ENCODE measurements at places on chromosomes 13 and 19.

- no peak for DNase-seq
Measured at GRCh38 chr19:54905803-54906511, at the start of gene NCR1. NCR1 (plus strand) TSS chr19:54906148; CDS start chr19:54906188, 40 bp downstream.

DNA sequence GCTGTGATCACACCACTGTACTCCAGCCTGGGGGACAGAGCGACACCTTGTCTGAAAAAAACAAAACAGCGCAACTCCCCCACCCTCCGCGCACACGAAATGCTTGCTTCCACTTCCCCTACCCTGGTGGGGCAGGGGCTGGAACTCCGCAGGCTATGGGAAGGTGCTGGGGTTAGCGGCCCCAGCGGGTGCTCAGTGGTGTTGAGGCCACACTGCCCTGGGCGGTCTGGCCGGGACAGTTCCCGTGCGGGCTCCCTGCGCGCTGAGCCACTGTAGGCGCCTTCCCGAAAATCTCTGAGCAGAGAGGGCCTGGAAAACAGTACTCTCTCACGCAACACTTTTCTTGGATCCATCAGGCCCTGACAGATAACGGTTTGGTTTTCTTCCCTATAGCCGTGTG is 1.1 kb upstream of the WTIP start:
- no peak for DNase-seq

GRCh38 chr13:104485571-104485970 is 1419.4 kb upstream of the SLC10A2 start:
- no peak for DNase-seq

DNA sequence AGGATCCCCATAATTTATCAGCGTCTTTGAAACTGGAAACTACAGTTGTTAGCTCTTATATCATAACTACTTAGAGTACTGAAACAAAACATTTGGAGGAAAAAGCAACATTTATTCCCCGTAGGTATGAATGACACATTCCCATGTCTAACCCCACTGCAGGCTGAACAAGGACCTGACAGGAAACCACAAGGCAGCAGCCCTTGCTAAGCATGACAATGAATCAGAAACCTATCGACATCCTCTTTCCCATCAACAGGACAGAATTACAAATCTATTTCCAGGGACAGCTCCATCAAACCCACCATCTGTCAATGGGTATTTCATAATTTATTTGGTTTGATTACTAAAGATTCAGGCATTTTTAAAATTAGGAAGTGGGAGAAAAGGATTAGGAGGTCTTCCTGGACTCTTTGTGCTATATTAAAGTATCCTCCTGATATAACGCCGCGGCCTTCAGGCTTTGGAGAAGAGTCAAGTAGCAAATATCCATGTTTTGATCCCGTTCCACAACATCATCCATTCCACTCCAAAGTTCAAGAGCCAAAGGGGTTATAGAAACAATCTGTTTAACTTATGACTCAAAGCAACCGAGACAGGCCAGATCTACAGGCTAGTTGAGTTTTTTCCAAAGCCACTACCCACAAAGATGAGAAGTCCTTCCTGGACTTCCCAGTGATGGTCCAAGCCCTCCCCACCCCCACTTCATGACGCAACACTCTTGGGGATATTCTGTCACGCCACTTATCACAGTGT is 51.1 kb downstream of the FAM216B start:
- DNase-seq, result no peak

- no peak for DNase-seq
Measured at GRCh38 chr13:47119575-47120235, 222.9 kb upstream of the HTR2A start.

DNA sequence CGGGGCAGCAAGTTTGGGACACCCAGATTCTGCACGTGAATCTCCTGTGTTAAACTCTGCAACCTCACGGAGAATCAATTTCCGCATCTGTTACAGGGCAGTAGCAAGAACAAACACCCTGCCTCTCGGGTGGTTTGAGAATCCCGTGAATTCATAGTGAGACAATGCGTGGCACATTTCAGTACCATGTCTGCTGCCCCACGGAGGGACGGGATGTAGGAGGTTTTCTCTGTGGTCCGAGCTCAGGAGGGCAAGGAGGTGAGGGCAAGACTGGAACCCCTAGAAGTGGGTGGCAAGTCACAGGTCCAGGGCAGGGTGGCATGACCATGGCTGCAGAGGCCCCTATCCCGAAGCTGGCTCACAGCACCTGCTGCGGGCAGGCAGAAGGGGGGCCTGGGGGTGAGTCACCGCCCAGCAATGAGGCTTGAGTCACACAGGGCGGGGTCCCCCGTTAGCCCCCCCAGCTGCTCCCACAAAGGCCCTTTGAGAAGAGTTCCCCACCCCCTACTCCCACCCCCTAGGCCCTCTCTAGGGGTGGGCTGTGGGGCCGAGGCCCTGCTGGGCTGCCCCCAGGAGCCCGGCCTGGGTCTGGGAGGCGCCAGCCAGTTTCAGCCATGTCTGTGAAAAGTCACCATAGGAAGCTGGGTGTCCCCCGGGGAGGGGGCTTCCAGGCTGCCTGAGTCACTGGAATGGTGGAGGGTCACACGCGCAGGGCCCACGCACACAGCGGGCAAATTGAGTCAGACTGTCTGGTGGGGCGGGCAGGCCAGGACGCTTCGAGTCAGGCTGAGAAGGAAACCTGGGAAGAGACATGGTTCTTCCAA is 25.8 kb upstream of the NANOS3 start:
- peak; percentile 68 for DNase-seq

DNA sequence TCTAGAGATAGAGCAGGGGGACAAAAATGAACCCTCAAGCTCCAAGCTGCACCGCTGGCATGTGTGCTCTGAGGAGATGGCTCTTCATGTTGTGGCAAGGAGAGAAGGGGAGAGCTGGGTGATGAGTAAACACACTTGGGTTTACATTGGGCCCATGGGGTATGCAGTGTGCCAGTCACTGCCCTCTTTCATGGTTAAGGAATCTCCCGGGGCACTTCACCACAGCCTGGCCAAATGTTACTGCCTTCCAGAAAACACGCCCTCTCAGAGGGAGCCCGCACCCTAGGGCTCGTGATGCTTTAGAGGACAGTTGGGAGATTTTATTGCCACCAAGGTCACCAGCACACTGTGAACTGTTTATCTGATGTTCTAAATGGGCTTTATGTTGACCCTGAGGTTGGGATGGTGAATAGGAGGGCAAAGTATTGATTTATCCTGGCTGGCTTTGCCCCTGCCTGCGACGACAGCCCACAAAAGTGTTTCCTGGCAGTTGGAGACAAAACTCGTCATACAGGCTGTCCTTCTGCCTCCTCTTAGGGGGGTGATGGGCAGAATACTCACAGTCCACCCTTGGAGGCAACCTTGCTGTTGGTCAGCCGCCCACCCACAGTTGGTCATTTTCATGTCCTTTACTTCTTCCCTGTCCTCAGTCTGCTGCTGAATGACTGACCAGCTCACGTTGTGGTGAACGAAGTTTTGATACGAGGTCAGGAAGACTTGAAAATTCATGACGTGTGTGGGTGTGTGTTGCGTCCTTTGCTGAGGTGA is 156.9 kb downstream of the STK24 start:
- no peak for DNase-seq

- DNase-seq, result peak; percentile 49
Measured at GRCh38 chr13:25046985-25047511, 48.9 kb upstream of the PABPC3 start.

DNA sequence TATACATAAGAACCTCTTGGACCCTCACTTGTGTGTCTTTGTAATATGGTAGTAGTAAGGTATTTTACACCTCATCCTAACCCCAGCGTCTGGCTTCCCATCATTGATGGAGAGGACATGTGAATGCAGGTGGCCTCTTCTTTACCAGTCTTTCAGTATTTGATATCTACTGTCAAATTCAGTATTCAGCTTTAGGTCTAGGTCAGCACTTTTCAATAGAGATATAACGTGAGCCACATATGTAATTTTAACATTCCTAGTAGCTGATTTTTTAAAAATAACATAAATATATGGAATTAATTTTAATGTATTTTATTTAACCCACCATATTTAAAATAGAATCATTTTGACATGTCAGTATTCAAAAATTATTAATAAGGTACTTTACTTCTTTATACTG is 2.9 kb downstream of the RAP2A start:
- DNase-seq, result no peak

DNA sequence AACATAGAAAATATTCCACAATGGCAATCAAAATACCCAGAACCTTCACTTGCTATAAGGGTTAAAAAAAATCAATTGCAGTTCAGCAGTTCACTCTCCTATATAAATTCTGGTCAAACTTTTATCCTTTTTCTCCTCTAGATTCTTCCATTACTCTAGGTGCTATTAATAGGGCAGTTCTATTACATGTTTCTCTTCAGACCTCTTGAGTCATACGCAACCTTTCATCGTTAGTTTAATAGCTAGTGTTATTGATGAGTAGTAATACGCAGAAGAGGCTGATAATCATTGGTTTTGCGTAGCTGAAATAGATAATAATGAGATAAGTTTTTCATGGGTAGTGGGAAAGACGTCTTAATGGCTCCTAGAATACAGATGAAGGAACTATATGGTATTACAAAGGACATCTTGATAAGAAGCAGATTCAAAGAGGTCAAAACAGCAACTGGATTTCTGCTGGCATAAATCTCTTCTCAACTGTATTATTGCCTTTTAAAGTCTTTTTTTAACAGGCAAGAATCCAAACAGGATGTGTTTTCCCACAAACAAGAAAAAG is 118.3 kb upstream of the STARD13 start:
- DNase-seq, result peak; percentile 69

DNA sequence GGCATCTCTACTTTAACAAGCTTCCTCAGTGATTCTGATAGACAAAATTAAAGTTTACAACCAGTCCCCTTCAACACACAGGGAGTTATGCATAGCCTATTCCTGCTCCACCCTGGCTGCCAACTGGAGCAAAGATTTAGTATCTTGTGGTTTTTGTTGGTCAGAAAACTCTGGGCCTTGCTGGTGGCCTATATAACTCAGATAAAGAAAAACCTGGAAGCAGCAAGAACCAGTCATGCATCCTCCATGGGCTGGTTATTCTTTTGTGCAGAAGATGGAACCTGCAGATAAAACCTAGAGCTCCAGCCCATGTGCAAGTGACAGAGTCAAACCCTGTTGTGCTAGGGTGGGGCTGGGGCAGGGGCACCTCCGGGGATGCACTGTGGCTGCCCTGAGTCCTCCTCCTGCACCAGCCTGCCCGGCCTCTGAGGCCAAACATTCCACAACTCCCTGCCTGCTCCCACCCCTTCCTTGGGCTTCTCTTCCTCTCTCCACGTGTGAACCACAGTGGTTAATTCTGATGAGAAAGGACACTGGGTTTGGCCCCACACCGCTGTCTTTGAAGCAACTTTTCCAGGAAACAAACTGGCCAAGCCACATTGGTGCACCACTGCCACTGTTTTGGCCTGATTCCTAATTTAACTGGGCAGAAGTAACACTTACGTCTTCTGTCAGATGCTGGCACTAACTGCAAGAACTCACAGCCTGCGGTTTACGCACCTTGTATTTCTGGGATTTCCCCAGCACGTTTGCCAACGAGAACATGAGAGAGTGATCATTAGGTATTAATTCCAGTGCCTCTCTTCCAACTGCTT is 23.3 kb upstream of the GGACT start:
- DNase-seq, result no peak

DNA sequence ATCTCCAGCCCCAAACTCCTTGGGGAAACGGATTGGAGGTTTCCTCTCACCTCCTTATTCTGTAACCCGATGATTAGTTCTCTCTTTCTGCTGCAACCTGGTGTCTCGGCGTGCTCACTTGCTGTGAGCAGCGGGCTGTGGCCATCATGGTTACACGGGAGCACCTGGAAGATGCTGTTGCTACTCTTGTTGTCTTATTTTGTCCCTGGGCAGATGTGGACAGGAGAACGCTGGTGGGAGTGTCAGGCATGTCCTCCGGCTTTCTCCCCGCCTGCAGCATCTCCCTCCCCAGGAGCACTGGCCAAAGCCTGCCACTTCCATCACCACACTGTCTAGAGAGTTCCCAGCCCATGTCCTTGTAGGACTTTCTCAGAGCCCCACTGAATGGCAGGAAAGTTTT is 211.8 kb upstream of the ZNF536 start:
- no peak for DNase-seq

DNA sequence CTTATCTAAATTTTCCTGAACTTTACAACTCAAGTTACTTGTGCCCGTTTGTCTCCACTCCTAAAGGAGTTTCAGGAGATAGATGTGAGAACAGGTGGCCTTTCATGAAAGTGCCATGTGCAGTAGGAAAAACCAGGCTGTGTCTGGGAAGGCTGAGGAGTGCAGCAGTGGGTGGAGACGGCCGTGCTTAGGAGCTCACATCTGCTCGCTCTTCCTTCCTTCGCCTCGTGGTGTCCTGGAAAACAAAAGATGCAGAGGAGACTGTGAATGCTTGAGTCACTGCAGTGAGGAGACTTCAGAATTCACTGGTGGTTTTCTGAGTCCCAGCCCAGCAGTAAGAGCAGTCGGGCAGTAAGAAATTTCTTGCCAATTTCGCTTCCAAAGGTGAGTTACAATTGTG is 138.4 kb upstream of the RNF113B start:
- peak; percentile 47 for DNase-seq

DNA sequence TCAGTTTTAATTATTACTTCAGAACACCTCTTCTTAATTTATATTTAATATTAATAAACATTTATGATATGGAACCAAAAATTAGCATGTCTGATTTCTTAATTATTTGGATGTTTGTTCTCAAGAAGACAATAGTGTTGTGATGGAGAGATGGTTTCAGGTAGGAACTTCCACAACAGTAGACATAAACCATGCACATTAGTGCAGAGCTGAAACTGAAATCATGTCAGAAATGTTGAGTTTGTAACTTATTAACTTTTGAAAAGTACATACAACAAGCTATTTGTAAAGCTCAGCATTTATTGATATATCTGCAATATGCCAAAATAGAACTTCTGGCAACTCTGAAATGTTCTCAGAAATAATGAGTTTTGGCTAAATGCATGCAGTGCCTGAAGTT is 11.8 kb upstream of the EDNRB start:
- no peak for DNase-seq

DNA sequence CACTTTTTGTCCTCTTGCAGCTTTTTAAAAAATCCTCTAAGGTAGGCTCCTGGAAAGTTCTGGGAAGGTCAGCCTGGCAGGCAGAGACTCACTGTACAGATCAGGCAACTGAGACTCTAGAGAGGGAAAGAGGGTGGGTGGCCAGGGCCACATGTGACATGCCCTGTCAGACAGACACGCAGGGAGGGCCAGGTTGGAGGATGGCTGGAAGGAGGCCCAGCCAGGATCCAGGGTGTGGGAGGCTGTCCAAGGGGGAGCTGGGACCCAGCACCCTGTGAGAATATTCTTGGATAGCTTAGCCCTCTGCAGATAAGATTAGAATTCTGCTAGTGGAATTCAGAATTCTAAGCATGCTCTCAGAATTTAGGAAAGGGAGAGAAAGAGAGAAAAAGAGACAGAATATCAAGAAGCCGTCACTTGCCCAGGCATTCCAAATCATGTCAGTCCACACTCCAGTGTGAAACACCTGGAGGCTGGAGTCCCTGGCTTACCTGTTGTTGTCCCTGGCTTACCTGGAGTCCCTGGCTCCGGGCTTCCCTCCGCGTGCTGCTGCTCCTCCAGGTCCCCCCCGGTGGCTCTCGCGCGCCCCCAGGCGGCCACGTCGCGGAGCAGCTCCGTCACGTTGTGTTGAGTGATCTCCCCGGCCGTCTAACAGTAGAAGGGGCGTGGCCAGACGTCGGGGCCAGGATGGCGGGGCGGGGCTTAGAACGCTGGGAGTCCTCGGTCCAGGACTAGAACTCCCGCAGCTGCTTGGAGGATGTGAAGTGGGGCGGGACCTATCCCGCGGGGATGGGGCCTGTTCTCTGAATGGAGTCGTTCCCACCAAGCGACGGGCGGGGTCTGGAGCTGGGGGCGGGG is 2.8 kb upstream of the TNNI3 start:
- DNase-seq, result peak; percentile 64

Measured in lung (tissue), 17 donors.